ENCODE measurements at places on chromosomes 3 and 15.

GRCh38 chr3:101806491-101806890 lies 27.5 kb downstream of the NXPE3 start:
- no peak for DNase-seq

- DNase-seq = no peak
Observed at GRCh38 chr15:100078511-100079220, 263.1 kb downstream of the ADAMTS17 start.

- no peak for DNase-seq
Observed at GRCh38 chr15:85786781-85787114, 8.0 kb downstream of the KLHL25 start.

- no peak for DNase-seq
Observed at GRCh38 chr15:78059110-78059839, 18.2 kb downstream of the TBC1D2B start.

GRCh38 chr15:66078196-66078928 lies 175.2 kb downstream of the MEGF11 start:
- DNase-seq = no peak

DNA sequence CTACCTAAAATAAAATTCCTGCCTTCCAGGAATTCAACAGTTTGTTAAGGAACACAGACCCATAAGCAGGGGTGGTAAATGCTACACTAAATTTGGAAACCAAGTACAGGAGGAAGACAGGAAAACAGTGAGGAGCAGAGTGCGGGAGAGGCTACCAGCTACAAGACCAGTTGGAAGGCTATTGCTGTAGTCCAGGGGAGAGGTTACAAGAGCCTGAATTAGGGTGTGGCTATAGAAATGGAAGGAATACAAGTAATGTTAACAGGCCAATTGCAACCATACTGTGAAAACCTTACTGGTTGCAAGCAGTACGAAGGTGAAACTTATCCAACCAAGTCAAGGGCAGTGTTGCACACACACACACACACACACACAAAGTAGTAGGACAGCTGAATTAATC lies 880 bp upstream of the ARMC8 start:
- DNase-seq = no peak

DNA sequence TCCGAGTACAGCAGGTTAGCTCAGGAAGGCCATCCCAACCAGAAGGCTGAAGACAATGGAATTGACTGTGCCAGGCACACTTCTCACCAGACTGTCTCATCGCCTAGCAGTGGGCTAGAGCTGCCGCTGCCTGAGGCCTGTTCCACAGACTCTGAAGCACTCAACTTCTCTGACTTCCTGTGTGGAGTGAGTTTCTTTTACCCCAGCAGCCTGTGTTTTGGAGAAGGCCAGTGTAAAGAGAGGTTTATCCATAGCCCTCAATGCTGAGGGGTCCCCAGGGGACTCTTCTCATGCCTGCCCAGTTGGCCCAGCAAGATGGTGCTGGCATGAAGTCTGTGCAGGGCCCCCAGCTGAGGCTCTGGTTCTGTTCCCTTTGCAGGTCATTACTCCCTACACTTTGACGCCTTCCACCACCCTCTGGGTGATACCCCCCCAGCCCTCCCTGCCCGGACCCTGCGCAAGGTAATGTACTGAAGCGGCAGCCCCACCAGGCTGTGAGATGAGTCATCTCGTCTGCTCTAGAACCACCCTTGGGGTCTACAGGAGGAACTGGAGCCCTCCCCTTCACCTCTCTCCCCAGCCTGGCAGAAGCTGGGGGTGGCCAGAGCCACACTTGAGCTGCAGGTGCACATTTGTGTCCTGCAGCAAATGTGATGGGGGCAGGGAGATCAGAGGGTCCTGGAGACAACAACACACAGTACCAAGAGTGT lies 5.2 kb upstream of the MANF start:
- DNase-seq = no peak

GRCh38 chr3:123952844-123953520 lies 8.0 kb downstream of the CCDC14 start:
- no peak for DNase-seq

GRCh38 chr3:55160241-55160983 lies 232.6 kb upstream of the LRTM1 start:
- DNase-seq = peak; percentile 86

GRCh38 chr3:167493244-167493643 lies 19.4 kb upstream of the SERPINI2 start:
- DNase-seq = peak; percentile 39

GRCh38 chr3:110139821-110140220 lies 802.5 kb upstream of the DPPA4 start:
- no peak for DNase-seq

DNA sequence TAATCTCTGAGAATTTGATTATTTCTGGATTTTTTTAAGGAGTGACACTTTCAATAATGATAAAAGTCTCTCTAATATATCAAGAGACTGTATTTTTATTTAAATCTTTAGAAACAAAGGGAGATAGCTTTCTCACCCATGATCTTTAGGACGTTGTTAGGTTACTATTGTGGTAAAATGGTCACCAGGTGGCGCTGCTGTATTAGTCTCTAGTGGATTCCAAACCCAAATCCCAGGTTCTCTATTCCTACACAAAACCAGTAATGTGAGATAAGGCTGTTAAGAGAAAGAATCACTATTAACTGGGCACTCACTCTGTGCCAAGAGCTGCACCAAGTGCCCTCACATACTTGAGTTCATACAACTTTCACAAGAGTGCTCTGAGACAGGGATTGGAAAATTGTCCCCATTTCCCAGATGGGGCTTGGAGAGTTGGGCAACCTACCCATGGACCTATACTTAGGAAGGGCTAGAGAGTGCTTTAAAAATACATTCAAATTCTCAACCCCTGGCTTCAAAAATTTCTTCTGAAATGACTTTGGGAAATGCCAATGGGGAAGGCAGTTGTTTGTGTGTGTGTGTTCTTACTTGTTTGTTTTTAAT lies 593.4 kb upstream of the TGFBR2 start:
- peak; percentile 63 for DNase-seq

GRCh38 chr15:48324949-48325348 lies 6.3 kb upstream of the DUT start:
- no peak for DNase-seq

Data from ELF-1 (cell line).